Thymus (tissue), 14 donors: ENCODE measurements at places on chromosomes 6 and 20. TPM values are rescaled to one million over a fixed set of nuclear protein-coding genes. Genes with fewer than 3 reads are reported as not detected.

DNA sequence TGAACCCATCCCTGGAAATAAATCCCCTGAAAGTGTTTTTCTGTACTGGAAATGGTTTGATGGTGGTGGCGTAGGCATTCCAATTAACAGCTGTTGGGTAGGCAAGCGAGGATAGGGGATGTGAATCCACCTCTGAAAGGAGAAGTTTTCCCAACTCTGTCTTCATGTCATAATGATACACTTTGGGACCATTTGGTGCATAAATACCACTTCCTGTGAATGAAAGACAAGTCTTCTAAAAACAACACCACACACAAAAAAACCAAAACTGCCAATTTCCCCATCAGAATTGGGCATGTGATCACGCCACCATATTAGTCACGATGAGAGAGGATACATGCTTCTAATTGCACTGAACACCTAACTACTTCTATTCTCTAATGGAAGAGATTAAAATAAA lies 6.4 kb downstream of the VNN2 start:
- H3K36me3 ChIP-seq = no peaks in the 10 kb centered on the region
- no peak for DNase-seq
- no peaks in the 10 kb centered on the region for H3K4me1 ChIP-seq
- H3K4me3 ChIP-seq = no peak overlapping the region
- H3K27ac ChIP-seq = no peak overlapping the region
- H3K27me3 ChIP-seq = no peaks in the 10 kb centered on the region

DNA sequence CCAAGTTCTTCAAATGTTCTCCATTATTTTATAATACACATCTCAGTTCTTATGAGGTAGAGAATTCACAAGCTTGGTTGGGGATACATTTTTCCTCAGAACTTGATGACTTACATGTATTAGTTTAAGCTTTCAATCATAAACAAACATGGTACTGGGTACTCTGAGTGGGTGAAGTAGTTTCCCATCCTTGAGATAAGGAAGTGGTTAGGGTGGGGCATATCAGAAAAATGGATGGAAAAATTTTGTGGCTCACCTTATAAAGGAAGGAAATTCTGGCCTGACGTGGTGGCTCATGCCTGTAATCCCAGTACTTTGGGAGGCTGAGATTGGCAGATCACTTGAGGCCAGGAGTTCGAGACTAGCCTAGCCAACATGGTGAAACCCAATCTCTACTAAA lies 52.0 kb downstream of the CD164 start:
- no peaks in the 10 kb centered on the region for H3K4me1 ChIP-seq
- no peak for DNase-seq
- H3K4me3 ChIP-seq = no peak overlapping the region
- no peaks in the 10 kb centered on the region for H3K27me3 ChIP-seq
- no peaks in the 10 kb centered on the region for H3K36me3 ChIP-seq
- H3K27ac ChIP-seq = no peak overlapping the region

DNA sequence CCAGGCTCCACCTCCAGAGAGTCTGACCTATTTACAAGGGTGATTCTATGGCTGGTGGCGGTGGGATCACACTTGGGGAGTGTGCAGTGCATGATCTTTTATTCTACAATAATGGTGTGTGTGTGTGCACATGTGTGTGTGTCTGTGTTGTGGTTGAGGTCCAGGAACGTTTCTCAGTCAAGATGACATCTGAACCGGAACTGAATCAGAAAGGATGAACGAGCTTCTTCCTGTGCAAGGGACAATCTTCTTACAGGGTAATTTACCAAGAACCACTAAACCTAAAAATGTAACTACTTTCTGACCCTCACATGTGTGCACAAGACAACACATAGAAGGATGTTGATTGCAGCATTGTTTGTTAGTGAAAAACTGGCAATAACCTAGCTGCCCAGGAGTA lies 8.6 kb downstream of the MMP9 start:
- H3K36me3 ChIP-seq = no peaks in the 10 kb centered on the region
- H3K27ac ChIP-seq = no peak overlapping the region
- no peak overlapping the region for H3K4me3 ChIP-seq

The HLA-DOB gene
- total RNA-seq = 18.8 TPM

The PSORS1C2 gene
- not detected for total RNA-seq

The SLC25A27 gene
- total RNA-seq = 1.8 TPM

The SNAP25 gene
- total RNA-seq = 0.42 TPM

The LRRC73 gene
- total RNA-seq = 0.09 TPM
